ENCODE measurements at places on chromosomes 1 and 21.

DNA sequence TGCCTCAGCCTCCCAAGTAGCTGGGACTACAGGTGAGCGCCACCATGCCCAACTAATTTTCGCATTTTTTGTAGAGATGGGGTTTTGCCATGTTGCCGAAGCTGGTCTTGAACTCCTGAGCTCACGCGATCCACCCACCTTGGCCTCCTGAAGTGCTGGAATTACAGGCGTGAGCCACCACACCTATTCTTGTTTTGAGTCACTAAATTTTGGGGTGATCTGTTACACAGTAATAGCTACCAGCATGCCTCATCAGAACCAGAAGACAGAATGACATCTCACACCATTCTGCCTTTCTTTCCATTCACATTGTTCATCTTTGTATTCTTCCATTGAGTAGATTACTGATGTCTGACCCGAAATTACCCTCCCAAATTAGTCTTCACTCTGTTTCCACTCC, 9.1 kb downstream of the RHBDL2 start:
- no peak for DNase-seq

DNA sequence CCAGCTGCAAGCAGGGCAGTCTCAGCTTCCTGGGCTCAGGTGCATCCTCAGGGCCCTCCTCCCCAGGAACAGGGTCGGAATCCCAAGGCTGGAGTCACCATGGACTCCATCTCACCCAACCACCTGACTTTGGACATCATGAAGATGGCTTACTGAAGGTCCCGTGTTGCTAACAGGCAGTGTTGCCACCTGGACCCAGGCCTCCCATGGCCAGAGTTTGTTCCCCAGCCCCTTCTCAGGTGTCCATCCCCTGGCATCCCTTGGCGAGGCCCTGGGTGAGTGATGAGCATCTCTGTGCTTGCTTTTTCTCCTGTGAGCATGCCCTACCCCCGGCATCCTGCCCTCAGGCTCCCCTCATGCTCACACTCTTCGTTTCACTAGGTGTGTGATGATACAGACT, 101.7 kb upstream of the EDN2 start:
- no peak for DNase-seq

DNA sequence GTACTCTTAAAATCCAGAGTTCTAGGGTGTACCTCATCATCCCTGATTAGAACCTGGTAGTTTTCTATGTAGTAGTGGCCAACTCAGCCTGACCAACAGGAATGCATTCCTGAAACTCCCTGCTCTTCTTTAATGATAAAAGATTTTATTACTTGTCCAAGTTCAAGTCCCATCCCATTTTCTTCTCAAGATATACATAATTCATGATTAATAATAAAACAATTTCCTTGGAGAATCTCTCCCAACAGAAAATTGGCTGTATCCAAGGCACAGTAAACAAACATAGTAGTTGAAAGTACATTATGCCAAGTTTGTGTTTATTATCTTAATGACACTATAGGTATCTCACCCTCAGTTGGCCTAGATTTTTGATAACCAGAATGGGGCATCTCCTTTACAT, 714.1 kb upstream of the ADAMTS5 start:
- DNase-seq = peak; percentile 61

DNA sequence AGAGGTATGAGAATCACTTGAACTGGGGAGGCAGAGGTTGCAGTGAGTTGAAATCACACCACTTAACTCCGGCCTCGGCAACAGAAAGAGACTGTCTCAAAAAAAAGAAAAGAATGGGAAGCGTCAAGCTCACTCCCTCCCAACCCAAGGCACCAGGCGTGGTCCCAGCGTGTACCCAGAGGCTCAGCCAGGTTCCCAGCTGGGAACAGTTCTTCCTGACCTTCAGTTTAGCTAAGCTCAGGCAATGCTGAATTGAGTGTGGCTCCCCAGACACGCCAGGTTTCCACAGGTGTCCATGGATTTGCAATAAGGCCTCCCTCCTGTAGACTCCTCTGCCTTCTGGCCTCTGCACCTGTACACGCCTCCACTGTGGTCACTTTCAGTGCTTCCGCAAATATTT, 140.7 kb upstream of the TMEM51 start:
- DNase-seq = no peak

DNA sequence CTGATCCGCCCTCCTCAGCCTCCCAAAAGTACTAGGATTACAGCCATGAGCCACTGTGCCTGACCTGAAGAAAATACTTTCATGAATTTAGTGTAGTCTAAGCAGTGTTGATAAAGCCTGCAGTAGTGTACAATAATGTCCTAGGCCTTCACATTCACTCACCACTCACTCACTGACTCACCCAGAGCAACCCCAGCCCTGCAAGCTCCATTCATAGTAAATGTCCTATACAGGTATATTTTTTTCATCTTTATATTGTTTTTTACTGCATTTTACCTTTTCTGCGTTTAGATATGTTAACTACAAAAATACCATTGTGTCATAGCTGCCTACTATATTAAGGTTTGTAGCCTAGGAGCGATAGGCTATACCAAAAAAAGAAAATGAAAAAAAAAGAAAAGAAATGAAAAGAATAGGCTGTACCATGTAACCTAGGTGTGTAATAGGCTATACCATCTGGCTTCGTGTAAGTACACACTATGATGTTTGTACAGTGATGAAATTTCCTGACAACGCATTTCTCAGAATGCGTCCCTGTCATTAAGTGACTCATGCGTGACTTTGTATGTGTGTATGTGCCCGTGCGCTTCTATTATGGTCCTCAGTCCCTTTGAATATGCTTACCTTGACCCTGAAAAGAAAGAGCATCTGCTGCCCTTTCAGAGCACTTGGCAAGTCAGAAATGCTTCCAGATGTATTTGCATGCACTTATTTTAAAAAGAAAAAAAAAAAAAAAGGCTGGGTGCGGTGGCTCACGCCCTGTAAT, 9.2 kb upstream of the SLAMF8 start:
- peak; percentile 65 for DNase-seq

DNA sequence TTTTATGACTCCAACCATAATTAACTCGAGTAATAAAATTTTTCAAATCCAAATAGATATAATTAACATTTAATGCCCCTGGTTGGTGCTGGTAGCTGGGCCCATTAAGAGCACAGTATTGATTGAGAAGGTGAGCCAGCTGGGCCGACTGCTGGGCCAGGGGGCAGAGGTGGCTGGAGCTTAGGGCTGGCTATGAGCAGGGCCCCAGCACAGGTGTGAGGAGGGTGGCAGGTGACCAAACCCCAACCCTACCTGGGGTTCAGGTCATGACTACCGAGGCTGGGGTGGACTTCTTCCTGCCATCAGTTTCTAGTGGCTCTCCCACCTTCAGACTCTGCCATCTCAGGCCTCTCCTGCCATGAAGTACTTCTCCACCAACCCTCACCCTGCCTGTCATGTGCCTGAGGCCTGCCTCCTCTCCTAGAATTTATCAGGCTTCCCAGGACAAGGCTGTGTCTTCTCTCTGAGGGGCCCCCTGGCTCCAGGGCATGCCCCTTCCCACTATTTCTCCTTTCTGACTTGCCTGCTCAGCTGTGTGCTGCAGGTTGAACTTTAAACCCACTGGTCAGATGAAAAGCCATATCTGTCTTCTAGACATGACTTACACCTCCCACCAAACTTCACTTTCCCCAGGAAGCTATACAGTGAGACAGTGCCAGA, 85.6 kb downstream of the TMEM53 start:
- DNase-seq = no peak

GRCh38 chr1:35659589-35659988, 18.3 kb upstream of the PSMB2 start:
- no peak for DNase-seq

DNA sequence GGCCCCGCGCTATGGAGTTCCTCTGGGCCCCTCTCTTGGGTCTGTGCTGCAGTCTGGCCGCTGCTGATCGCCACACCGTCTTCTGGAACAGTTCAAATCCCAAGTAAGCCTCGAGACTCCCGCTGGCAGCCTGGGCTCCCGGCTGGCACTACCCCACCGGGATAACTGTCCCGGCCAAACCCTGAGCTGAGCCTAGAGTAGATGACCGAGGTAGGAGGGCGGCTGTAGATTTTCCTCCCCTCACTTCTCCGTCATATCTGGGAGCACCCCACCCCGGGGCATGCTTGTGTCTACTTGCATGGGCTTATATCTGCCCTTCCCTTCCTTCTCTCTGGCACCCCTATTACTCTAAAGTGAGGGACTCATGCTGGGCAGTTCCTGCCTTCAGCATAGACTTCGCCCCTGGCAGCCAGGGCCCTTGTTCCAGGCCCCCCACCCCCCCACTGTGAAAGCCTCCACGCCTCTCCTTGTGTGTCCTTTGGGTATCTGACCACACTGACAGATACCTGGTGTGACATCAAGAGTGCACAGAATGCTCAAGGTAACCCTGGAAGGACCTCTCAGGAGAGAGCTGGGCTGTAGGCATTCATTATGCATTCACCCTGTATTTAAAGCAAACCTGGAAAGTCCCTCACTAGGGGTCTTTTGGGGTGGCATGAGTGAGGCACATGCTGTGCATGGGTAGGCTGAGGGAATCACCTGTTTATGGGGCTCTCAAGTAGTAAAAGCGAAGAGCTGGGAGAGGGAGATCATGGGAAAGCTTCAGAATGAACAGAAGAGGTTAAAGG, 485 bp downstream of the EFNA1 start:
- DNase-seq = no peak

- no peak for DNase-seq
Observed at GRCh38 chr1:100168051-100168450, 10.0 kb downstream of the LRRC39 start.

GRCh38 chr1:3455670-3456448, 1.4 kb downstream of the ARHGEF16 start:
- no peak for DNase-seq

- DNase-seq = no peak
Observed at GRCh38 chr1:228544921-228545591, 57.9 kb downstream of the RNF187 start.

DNA sequence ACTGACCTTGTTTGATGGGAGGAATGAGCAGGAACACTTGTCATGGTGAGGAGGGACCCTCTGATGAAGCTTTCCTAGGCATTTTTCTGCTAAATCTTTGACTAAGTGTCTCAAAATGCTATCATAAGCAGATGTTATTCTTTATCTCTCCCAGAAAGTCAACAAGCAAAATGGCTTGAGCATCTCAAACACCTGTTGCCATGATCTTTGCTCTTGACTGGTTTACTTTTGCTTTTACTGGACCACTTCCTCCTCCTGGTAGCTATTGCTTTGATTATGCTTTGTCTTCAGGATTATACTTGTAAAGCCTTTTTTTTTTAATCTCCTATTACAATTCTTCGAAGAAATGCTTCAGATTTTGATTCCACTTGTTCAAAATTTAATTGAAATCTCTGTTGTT, 157.4 kb downstream of the GPR52 start:
- no peak for DNase-seq

DNA sequence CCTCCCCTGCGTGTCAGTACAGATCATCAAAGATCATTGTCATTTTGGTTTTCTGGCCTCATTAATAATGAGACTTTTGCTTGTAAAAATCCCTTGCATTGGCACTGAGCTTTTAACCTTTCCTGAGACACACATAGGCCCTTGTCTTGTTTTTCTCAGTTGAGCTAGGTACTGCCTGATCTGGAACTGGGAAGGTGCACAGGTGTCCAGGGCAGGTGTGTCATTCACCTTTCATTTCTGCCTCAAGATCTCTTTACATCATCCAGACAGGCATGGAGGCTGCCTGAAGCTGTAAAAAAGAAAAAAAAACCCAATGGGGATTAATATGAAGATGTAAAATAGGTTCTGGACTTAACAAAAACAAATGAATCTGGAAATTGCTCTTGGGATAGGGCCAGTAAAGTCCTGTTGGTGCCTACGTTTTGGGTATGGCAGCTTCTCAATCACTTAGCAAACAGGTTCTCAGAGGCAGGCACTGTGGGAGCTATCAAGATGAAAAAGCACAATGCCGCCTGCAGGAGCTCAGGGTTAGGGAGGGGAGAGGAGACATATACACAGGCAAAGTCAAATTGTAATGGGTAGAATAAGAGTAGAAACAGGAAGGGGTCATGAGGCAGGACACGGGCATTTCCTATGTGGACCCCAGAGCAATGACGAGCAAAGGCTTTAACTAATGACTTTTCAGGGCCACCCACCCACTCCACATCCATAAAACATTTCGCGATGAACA, 1.0 kb upstream of the KCNC4 start:
- DNase-seq = no peak

GRCh38 chr1:21898326-21899200, 38.5 kb downstream of the HSPG2 start:
- DNase-seq = peak; percentile 84

GRCh38 chr1:3197781-3198316, 128.8 kb downstream of the PRDM16 start:
- DNase-seq = no peak

DNA sequence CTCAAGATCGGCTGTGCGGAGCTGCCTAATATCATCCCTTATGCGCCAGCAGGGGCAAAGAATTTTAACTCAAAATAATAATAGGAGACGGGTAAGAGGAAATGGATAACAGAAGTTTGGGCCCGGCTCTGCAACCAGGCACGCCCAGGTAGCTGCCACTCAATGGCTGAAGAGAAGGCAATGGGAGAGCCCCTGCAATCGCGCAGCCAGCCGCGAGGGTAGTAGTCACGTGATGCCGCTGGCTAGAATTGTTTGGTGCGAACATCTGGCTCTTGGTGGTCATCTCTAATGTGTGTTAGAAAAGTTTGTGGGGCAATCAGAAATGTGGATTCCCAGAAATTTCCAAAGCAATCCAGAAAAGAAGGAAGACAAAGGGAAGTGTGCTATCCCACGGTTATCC, 12.3 kb downstream of the BARHL2 start:
- no peak for DNase-seq

DNA sequence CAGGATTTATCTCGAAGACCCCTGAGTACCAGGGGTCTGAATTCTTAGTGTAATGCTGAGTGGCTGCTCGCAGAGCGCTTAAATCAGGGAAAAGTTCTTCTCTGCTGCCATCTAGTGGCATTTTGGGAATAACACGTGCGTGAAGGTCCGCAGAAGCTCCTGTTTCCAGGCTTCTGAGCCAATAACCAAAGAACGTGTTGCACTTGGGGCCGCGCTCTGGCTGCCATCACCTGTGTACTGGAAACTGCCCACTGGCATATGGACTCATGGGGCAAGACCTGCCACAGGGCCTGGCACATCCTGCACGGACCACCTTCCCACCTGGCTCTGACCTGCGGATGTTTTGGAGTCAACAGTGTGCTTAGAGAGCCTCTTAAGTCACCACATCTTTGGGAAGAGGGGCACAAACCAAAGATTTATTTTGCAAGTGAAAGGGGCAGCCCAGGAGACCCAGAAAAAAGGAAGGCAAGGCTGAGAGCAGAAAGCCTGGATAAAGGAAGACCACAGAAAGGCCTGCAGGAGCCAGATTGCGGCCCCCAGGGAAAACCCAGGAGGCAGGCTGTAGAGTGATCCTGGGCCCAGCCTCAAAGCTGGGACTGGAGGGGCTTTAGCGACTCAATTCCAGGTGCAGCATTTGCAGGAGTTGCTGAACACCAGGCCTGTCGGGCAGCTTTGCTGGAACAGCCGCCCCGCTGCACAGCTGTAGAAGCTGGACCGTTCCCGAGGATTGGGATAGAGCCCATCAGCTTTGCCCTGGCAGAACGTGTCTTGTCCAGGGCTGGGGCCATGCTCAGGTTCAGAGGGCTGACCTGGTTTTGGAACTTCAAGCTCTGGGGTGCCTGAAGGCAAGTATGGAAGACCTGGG, 13.0 kb downstream of the CHIT1 start:
- peak; percentile 71 for DNase-seq

DNA sequence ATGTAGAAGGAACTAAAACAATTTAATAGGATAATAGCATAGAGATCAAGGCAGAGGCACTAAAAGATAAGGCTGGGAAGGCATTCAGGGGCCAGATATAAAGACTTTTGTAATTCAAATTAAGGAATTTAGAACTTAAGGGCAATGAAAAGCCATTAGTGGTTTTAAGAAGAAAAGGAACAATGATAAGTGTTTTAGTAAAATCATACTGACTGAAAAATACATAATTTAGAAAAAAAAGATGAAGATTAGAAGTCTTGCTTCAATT, 14.1 kb upstream of the RGS2 start:
- DNase-seq = no peak

All from GM23248 (cell line).